Calu3 (cell line): ENCODE measurements at places on chromosomes 12 and 14.

- DNase-seq: no peak
Measured at GRCh38 chr14:65333943-65334687, 78.4 kb upstream of the FUT8 start.

- DNase-seq: no peak
Measured at GRCh38 chr12:124842073-124842749, 21.5 kb downstream of the SCARB1 start.

DNA sequence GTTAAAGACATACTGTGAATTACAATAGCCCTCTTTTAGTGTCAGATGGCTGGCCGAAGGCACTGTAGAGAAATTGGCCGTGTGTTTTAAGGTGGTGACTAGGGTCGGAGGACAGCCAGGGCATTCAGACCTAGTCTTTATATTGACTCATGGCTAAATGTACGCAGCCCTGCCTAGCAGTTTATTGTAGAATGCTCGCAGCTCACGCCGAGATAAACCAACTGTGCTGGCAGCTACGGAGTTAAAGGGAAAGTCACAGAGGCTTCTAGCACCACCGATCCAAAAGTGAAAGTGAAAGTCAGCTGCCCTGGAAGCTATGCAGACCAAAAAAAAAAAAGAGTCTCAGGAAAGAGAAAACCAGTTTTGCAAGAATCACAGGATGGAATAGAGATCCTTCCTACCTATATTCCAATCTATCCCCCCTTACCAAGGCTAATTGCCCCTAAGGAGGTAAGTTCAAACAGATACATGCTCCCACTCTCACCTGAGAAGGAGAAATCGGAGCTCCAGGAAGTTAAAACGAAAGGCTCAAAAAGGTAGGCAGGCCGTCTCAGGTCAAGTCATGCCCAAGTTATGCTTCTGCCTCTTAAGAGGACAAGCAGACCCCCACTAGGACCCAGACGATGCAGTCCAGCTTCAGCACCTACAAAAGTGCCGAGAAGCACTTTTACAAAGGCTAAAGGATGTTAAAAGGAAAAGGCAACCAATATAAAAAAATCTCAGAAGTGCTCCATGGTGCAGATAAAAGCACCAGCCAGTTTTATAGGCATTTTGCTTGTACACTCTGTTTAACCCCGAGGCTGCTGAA is 24.8 kb downstream of the KLRK1 start:
- peak; percentile 72 for DNase-seq

DNA sequence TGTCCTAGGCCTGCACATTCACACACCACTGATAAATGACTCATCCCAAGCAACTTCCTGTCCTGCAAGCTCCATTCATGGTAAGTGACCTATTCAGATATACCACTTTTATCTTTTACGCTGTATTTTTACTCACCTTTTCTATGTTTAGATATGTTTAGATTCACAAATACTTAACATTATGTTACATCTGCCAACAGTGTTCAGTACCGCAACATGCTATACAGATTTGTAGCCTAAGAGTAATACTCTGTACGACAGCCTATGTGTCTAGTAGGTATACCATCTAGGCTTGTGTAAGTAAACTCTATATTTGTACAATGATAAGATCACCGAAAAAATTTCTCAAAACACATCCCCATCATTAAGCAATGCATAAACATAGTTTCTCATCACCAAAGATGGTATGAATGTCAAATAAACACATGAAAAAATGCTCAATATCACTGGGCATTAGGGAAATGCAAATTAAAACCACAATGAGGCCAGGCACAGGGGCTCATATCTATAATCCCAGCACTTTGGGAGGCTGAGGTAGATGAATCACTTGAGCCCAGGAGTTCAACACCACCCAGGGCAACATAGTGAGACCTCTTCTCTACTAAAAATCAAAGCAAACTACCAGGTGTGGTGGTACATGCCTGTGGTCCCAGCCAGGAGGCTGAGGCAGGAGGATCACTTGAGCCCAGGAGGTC is 20.7 kb downstream of the ATXN2 start:
- DNase-seq: no peak

DNA sequence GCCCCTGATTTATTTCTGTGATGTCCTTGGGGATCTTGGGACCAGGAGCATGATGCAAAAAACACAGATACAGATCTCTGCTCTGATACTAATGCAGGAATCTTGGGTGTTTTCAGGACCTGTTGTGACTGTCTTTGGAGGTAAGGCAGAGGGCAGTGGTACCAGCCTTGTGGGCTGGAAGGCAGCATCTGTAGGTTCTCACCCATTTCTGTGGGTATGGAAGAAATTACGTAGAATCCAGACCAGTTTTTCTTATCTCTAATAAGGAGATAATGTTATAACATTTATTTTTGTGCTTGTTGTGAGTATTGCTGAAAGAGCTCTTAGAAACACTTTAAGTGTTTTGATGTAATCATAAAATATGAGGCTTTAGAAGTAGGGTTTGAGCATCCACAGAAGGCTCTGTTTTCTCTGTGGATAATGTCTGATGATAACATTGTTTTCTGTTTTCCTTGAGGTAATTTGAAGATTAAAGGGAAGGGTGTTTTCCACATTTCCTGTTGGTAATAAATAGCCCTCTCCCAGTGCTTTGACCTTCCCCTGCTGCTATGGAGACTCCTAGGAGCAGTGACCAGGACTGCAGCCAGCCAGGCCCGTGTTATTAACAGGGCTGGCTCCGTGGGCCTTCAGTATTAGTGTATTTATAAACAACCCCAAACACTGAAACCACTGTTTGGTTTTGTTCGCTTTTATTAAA is 9.4 kb upstream of the DCP1B start:
- DNase-seq: no peak
